ENCODE measurements at places on chromosomes 16 and 17. TPM values are rescaled to one million over a fixed set of nuclear protein-coding genes. Genes with fewer than 3 reads are reported as not detected.

GRCh38 chr16:64308721-64309120 is 813.1 kb downstream of the CDH11 start:
- DNase-seq: no peak

DNA sequence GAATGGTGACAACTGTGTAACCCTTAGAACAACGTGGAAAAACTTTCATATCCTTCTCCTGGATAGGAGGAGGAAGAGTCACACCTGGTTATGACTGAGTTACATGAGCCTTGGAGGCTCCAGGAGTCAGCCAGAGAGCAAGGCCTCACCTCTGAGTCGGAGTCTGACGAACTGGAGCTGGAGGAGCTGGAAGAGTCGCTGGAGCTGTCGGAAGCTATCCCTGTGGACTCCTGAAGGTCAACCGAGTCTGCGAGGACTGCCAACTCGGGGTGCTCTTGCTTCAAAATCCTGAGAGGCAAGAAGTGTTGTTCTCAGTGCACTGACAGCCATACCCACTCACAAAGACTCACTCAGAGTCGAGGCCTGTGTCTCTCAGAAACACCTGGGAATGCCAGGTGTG is 6.2 kb downstream of the JMJD6 start:
- no peak for DNase-seq

GRCh38 chr16:67865318-67865717 is 7.5 kb upstream of the EDC4 start:
- no peak for DNase-seq

GRCh38 chr16:14640538-14640937 is 7.8 kb downstream of the BFAR start:
- no peak for DNase-seq

DNA sequence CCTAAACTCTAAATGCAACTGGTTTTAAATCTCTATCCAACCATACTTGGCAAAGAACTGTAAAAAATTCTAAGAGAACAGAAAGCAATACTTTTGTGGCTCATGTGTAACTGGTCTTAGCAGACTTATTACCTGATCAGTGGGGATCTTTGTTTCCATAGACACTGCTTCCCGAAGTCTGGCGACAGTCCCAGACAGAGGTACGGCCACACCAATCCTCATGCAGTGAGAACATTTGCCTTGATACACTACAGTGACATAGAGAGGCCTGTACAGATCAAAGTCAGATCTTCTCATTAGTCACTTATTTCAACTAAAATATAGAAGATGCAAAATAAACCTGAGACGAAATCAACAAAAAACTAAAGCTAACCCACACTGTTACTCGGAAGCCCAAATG is 43.9 kb downstream of the USP31 start:
- DNase-seq: no peak

DNA sequence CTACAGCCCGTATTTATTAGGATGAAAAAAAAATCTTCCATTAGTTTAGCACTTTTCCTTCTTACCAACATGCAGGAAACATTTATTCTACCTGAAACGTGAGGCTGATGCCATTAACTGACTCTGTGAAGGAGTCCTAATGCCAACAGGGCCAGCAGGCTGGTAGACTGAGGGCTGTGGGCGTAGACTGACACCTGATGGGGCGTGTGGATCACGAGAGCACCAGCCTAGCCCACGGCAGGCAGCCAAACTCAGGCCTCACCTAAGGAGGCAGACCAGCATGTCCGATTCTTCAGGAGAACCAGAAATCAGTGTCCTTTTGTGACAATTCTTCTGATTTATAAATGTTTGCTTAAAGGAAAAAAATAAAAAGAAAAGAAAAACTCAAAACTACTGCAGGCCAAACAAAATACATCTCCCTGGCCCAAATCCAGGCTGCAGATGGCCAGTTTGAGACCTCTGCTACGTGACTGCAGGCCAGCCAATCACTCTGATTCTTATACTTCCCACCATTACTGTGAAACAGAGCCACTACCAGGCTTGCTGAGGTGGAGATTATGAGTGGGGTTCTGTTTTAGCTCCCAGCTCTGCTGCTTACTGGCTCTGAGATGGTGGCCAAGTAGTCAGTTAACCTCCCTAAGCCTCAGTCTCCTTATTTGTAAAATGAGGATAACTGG is 66.5 kb downstream of the GNAO1 start:
- no peak for DNase-seq

The ZNF629 gene
- polyA plus RNA-seq: 0.16 TPM

All from immature natural killer cell (primary cell).